ENCODE measurements at places on chromosomes 3 and 15. TPM values are rescaled to one million over a fixed set of nuclear protein-coding genes. Genes with fewer than 3 reads are reported as not detected.

GRCh38 chr3:65146179-65146578, 458.4 kb upstream of the ADAMTS9 start:
- DNase-seq: no peak
- no peaks in the 10 kb centered on the region for H3K27me3 ChIP-seq
- no peaks in the 10 kb centered on the region for H3K36me3 ChIP-seq
- H3K4me3 ChIP-seq: no peak overlapping the region
- H3K4me1 ChIP-seq: no peaks in the 10 kb centered on the region

DNA sequence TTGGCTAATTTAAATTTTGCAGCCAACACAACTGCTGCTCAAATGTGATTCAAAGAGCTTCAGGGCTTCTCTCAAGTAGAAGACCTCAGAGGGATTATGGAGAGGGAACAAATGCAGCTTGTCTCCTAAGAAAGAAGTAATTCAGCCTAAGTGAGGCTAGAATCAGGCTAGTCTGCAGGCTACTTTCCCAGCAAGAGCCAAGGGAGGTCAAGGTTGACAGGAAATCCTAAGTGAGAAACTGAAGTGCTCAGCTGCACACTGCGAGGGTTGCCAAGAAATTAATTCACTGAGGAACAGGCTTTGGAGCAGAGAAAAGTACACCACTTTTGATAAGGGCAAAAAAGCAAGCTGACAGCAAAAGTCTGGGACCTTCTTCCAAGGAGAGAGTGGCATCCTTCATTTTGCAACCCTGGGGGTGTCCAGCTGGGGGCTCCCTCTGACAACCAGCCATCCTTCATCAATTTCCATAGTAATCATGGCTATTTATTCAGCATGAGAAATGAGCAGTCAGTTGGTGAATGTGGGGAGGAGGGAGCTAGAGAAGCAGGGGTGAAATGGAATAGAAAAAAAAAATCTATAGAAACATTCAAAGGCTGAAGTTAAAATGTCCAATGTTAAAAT, 646.4 kb upstream of the ADAMTS9 start:
- no peak for DNase-seq
- no peak overlapping the region for H3K27ac ChIP-seq
- H3K36me3 ChIP-seq: no peaks in the 10 kb centered on the region
- H3K4me1 ChIP-seq: no peaks in the 10 kb centered on the region
- H3K27me3 ChIP-seq: no peaks in the 10 kb centered on the region
- no peak overlapping the region for H3K4me3 ChIP-seq

- H3K4me1 ChIP-seq: peaks cover 12% of the 10 kb centered on the region
- no peak overlapping the region for H3K4me3 ChIP-seq
- H3K36me3 ChIP-seq: no peaks in the 10 kb centered on the region
- DNase-seq: no peak
Observed at GRCh38 chr3:178671791-178672190, 135.6 kb downstream of the KCNMB2 start.

DNA sequence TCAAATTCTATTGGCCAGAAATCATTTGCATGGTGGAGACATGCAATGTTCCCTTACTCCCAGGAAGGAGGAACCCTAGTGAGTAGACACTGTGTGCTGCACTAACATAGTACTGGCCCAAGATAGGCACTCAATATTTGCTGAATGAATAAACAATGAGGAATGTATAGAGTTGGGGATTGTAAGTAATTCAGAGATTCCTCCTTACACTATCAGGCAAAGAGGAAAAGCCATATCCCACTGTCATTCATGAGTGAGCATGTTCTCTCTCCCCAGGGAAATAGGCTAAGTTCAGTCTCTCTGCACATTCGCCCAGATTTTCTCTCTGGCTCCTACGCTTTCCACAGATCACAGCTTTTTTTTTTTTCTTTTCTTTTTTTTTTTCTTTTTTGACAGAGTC, 154.9 kb upstream of the WNT5A start:
- H3K36me3 ChIP-seq: no peaks in the 10 kb centered on the region
- DNase-seq: no peak
- no peaks in the 10 kb centered on the region for H3K27me3 ChIP-seq
- no peak overlapping the region for H3K27ac ChIP-seq
- H3K4me3 ChIP-seq: no peak overlapping the region

- DNase-seq: no peak
- H3K27ac ChIP-seq: no peak overlapping the region
- peaks cover 67% of the 10 kb centered on the region for H3K36me3 ChIP-seq
Observed at GRCh38 chr3:53230789-53231188, 25.0 kb downstream of the TKT start.

- DNase-seq: no peak
- peaks cover 2% of the 10 kb centered on the region for H3K36me3 ChIP-seq
- H3K27ac ChIP-seq: no peak overlapping the region
- peaks cover 4% of the 10 kb centered on the region for H3K27me3 ChIP-seq
- no peak overlapping the region for H3K4me3 ChIP-seq
Observed at GRCh38 chr3:41129731-41130130, 69.6 kb upstream of the CTNNB1 start.

GRCh38 chr3:30314757-30315325, 291.6 kb upstream of the TGFBR2 start:
- no peak for DNase-seq
- no peaks in the 10 kb centered on the region for H3K36me3 ChIP-seq
- H3K27me3 ChIP-seq: no peaks in the 10 kb centered on the region
- H3K4me1 ChIP-seq: peaks cover 2% of the 10 kb centered on the region

DNA sequence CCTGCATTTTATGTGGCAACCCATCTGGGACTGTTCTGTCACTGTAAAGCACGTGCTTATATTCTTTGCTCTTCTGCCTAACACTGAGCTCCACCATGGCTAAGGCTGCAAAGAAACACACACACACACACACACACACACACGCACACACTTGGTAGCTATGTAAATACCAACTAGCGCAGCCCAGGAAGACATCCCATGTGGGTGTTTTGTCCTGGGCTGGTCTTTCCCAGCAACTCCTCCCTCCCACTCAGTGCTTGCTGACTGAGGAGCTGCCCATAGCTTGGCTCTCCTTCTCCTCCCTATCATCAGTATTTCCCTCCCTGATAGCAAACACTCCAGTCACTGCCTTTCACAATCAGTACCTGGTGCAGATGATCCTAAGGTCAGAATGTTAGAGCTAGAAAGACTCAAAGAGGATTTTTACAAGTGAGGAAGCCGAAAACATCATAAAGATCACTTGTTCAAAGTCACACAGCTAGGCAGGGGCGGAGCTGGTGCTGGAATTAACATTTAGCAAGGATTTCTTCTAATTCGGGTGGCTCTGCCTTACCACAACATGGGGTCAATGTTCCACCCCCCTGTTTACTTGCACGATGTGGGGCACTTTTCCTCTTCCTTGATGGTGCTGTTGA, 377.1 kb upstream of the TBL1XR1 start:
- no peaks in the 10 kb centered on the region for H3K36me3 ChIP-seq
- DNase-seq: no peak
- H3K4me3 ChIP-seq: no peak overlapping the region
- H3K4me1 ChIP-seq: no peaks in the 10 kb centered on the region
- H3K27ac ChIP-seq: no peak overlapping the region

DNA sequence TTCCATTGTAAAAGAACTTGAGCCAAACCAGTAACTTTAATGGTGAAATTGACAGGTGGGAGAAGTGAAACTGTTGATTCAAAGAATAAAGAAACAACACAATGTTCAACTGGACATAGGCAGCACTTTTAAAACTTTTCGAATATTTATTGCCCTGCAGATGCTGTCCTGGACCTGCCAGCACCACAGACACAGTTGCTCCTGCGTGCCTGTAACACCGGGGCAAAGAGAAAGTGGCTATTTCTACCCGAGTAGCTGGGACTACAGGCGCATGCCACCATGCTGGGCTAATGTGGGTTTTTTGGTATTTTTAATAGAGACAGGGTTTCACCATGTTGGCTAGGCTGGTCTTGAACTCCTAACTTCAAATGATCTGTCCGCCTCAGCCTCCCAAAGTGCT, 7.4 kb downstream of the IL5RA start:
- H3K4me1 ChIP-seq: no peaks in the 10 kb centered on the region
- H3K27me3 ChIP-seq: peaks cover 8% of the 10 kb centered on the region
- H3K4me3 ChIP-seq: no peak overlapping the region
- H3K36me3 ChIP-seq: no peaks in the 10 kb centered on the region
- no peak overlapping the region for H3K27ac ChIP-seq

GRCh38 chr3:14439501-14440167, 37.2 kb downstream of the SLC6A6 start:
- no peak for DNase-seq
- H3K4me1 ChIP-seq: peaks cover 33% of the 10 kb centered on the region
- peaks cover 14% of the 10 kb centered on the region for H3K36me3 ChIP-seq

Gene DUOX2
- not detected for total RNA-seq

Gene ASB14
- not detected for total RNA-seq

Gene KLHL40
- not detected for total RNA-seq

Gene GLDN
- total RNA-seq: not detected

- H3K27ac ChIP-seq: peak overlapping the region; percentile 70
- no peaks in the 10 kb centered on the region for H3K36me3 ChIP-seq
- peaks cover 20% of the 10 kb centered on the region for H3K4me1 ChIP-seq
- H3K27me3 ChIP-seq: peaks cover 7% of the 10 kb centered on the region
- DNase-seq: no peak
Observed at GRCh38 chr15:56886363-56886931, 32.0 kb upstream of the TCF12 start.

Gene RYR3
- total RNA-seq: not detected

- H3K27me3 ChIP-seq: no peaks in the 10 kb centered on the region
- H3K4me1 ChIP-seq: peaks cover 62% of the 10 kb centered on the region
- H3K4me3 ChIP-seq: peak overlapping the region; percentile 90
- DNase-seq: peak; percentile 31
- peak overlapping the region; percentile 88 for H3K27ac ChIP-seq
Observed at GRCh38 chr3:188152660-188153436, 1.1 kb upstream of the LPP start.

Gene SLCO2A1
- total RNA-seq: not detected

DNA sequence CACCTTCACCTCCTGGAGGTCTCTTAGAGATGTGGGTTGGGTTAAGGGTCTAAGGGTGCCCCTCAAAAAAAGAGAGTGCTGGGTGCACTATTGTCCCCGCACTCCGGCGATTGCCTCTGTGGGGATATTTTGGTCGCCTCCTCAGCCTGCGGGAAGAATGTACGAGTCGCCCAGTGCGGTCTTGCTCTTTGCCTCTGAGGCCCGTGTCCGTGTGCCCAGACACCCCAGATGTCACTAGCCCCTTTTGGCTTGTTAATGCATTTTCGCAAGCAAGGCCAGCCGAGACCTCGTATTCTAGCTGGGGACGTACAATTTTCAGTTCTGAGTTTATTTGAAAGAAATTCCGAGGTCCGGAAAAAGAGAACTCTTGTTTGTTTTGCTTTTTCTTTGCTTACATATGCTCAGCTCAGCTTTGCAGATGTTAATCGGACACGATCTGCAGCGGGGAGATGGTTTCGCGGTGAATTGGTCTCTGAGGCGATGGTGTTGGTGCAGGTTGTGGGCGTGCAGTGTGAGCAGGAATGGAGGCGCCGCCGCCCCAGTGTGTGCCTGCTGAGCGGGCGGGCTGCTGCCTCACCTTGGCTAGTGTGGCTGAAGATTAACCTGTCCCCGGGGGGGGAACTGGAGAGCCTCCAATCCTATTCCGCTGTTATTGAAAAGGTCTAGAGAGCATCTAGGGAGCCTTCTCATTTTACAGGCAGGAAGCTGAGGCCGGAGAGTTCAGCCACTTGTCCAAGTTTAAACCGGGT, 1.4 kb downstream of the ST6GAL1 start:
- no peaks in the 10 kb centered on the region for H3K27me3 ChIP-seq
- peak overlapping the region; percentile 99 for H3K4me3 ChIP-seq

GRCh38 chr3:23019596-23020300, 183.4 kb upstream of the UBE2E2 start:
- no peaks in the 10 kb centered on the region for H3K36me3 ChIP-seq
- H3K4me3 ChIP-seq: no peak overlapping the region
- H3K27ac ChIP-seq: no peak overlapping the region
- DNase-seq: no peak
- no peaks in the 10 kb centered on the region for H3K27me3 ChIP-seq

DNA sequence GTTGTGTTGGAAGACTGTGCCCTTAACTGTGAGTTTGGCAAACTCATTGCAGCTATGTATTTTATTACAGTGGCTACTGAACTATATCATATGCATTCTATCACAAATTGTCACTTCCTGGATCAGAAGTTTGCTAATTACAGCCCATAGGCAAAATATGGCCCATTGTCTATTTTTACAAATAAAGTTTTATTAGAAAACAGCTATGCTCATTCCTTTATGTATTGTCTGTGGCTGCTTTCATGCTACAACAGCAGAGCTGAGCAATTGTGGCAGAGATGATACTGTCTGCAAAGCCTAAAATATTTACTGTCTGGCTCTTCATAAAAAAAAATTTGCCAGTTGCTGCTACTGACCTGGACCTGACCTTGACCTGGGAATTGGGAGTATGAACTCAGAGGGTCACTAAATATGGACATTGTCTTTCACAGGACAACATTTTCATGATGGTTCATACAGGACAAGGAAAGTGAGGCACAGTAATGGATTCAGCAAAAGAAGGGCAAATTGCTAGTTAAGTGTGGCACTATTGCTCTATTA, 316.9 kb downstream of the ZNF621 start:
- H3K27me3 ChIP-seq: peaks cover 3% of the 10 kb centered on the region
- H3K4me1 ChIP-seq: no peaks in the 10 kb centered on the region
- no peak for DNase-seq
- H3K36me3 ChIP-seq: no peaks in the 10 kb centered on the region

DNA sequence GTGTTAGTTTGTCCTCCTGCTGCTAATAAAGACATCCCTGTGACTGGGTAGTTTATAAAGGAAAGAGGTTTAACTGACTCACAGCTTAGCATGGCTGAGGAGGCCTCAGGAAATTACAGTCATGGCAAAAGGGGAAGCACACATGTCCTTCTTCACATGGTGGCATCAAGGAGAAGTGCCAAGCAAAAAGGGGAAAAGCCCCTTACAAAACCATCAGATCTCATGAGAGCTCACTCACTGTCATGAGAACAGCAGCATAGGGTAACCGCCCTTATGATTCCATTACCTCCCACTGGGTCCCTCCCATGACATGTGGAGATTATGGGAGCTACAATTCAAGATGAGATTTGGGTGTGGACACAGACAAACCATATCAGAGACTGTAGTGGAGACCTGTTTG, 27.0 kb downstream of the TM2D3 start:
- no peak for DNase-seq
- H3K27ac ChIP-seq: no peak overlapping the region
- no peak overlapping the region for H3K4me3 ChIP-seq
- peaks cover 20% of the 10 kb centered on the region for H3K36me3 ChIP-seq
- H3K4me1 ChIP-seq: peaks cover 15% of the 10 kb centered on the region

Data from activated CD8-positive, alpha-beta T cell treated with anti-CD3 and anti-CD28 coated beads, Interleukin-2, amount 10 ng/mL, durations not matched to agents 7 days and 5 days (primary cell).